LoVo (cell line): ENCODE measurements at places on chromosomes 3 and 15.

DNA sequence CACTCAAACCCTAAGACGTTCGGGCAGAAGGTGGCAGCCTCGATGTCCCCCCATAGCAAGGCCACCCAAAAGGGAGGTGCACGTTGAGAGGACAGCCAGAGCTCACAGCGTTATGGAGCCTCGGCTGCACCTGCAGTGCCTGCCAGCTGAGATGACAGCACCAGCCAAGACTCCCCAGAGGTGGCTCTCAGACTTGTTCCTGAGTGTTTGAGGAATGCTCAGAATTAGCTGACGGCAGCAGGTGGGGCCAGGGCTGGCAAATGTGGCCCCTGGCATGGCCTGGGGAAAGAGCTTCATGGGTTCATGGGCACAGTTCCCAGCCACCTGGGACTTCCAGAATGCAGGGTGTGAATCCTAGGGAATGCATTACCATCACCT is 177.8 kb downstream of the KLF13 start:
- peak; percentile 14 for DNase-seq

GRCh38 chr3:37904601-37905000 is 42.9 kb downstream of the CTDSPL start:
- peak; percentile 14 for DNase-seq

DNA sequence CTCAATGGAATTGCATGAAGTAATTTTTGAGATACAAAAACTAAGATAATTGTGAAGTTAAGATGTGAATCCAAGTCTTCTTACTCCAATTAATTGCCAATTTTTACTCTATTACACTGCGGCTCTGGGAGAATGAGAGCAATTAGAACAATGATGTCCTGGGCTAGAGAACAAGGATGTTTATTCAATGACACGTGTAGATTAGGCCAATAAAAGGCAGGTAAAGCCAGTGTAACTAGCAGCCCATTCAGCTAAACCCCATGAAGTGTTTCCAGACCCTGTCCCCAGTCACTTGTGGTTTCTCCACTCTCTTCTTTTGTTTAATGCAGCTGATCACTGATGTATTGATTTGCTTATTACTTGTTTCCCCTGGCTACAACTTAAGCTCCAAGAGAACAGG is 381.1 kb upstream of the ARHGEF26 start:
- no peak for DNase-seq

DNA sequence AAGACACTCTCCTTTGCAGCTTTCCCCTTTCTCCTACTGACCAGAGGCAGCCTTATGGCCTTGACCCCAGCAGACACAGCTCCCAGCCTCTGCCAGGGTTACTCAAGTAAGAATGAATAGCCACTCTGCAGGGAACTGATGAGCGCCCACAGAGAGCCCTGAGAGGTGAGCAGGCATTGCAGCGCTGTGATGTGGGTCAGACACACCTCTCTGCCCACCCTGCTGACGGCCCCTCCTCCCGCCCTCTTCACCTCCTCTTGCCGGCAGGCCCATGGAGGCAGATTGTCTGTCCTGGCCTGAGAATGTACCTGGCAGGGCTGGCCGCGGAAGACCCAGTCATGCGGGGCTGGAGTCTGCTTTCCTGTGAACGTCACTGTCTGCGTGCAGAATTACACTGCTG is 512.6 kb upstream of the PPP2R3A start:
- DNase-seq: no peak

DNA sequence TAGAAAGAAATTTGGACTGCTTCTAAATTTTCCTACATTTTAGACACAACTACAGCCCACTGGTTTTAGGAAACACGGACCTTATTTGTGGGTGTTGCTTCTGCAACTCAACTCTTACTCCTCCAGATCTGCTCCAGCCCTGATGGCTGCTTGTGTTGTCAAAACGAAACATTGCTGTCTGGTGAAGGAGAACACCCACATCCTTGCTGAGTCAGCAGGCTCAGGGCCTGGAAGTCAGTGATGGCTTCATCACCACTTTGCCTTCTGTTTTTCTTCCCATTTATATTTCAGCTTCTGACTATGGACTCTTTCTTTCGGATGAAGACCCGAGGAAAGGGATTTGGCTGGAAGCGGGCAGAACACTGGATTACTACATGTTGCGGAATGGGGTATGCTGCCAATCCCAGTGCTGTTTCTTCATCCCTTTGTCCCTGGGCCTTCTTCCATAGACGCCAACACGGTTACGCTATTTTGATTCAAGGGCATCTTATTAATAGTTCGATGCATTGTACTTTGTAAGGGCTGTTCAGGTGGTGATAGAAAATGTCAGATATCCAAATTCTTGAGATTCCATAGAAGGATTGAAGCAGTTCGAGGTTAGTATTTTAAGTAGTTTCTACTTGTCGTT is 392.6 kb upstream of the TPM1 start:
- no peak for DNase-seq

DNA sequence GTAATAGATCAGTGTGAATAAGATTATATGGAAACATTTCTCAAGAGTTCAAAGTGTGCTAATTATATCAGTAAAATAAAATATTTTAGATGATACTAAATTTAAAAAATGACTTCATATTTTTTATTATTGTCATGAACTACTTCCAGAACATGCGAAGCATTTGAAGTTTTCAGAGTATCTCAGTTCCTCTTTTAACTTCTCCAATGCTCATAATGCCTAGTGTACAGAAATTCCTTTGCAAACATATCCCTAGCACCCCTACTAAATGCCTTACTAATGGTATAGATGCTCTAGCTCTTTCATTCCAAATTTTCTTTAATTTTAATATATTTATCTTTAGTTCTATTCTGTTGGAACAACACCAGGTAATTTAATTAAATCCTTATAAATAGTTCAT is 580.4 kb downstream of the CADM2 start:
- no peak for DNase-seq

- DNase-seq: no peak
These were observed 144.6 kb upstream of the VEPH1 start for GRCh38 chr3:157647820-157648219.

DNA sequence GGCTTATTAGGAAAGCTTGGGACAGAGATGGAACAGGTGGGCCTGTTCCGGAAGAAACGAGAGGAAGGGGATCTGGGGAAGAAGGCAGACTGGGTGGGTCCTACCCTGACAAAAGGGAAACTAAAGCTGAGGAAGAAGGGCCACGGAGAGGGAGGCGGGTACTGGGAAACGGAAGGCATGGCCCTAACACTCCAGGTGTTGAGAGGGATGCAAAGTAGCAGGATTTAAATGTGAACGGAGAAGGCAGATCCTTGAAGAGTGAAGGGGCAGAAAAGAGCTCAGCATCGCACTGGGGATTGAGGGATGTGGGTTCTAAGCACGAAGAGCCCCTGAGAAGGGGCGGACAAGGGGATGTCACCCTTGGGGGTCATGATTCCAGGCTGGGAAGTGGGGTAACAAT is 735 bp downstream of the STIMATE start:
- DNase-seq: no peak
